Panc1 (cell line): ENCODE measurements at places on chromosomes 4 and X.

DNA sequence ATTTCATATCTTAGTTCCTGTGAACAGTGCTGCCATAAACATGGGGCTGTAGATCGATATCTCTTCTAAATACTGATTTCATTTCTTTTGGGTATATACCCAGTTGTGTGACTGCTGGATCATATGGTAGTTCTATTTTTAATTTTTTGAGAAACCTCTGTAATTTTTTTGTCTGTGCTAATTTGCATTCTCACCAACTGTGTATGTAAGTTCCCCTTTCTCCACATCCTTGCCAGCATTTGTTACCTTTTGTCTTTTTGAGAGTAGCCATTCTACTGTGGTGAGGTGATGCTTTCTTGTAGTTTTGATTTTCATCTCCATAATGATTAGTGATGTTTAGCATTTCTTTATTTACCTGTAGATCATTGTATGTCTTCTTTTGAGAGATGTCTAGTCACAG lies 2086.5 kb upstream of the TENM3 start:
- no peak for DNase-seq

- no peak for DNase-seq
These were observed 173.5 kb upstream of the C1QTNF7 start for GRCh38 chr4:15254236-15254880.

- no peak for DNase-seq
These were observed 10.8 kb downstream of the ZFP42 start for GRCh38 chr4:188006285-188006848.

- no peak for DNase-seq
These were observed 41.8 kb downstream of the PRKG2 start for GRCh38 chr4:81173213-81173612.

- no peak for DNase-seq
These were observed 242.0 kb downstream of the MAPK10 start for GRCh38 chr4:86117705-86118302.

GRCh38 chr4:15458616-15459015 lies 11.1 kb upstream of the CC2D2A start:
- no peak for DNase-seq

GRCh38 chr4:112152521-112152920 lies 7.3 kb downstream of the FAM241A start:
- DNase-seq: no peak
